ENCODE measurements at places on chromosomes 3 and 15.
A peak's percentile ranks its signal among the peaks of the same experiment; 100 is the strongest.

DNA sequence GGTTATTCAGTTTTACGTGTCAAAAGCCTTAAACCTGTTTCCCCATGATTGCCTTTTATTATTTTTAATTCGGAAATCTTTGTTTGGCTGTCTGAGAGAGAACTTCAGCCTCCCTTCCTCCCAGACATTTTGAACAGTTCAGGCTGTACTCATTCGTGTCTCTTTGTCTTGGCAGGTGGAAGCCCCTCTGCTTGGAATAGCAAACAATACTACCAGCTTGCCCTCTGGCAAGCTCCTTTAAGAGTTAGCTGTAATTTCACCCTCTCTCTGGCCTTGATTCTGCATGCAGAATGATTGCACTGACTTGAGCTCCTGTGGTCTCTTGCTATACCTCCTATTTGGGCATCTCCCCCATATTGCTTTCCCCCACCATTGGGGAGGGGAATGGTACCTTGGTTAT is 11.7 kb downstream of the IGF1R start:
- DNase-seq, result no peak

GRCh38 chr3:127796045-127796830 is 26.1 kb downstream of the MGLL start:
- no peak for DNase-seq

DNA sequence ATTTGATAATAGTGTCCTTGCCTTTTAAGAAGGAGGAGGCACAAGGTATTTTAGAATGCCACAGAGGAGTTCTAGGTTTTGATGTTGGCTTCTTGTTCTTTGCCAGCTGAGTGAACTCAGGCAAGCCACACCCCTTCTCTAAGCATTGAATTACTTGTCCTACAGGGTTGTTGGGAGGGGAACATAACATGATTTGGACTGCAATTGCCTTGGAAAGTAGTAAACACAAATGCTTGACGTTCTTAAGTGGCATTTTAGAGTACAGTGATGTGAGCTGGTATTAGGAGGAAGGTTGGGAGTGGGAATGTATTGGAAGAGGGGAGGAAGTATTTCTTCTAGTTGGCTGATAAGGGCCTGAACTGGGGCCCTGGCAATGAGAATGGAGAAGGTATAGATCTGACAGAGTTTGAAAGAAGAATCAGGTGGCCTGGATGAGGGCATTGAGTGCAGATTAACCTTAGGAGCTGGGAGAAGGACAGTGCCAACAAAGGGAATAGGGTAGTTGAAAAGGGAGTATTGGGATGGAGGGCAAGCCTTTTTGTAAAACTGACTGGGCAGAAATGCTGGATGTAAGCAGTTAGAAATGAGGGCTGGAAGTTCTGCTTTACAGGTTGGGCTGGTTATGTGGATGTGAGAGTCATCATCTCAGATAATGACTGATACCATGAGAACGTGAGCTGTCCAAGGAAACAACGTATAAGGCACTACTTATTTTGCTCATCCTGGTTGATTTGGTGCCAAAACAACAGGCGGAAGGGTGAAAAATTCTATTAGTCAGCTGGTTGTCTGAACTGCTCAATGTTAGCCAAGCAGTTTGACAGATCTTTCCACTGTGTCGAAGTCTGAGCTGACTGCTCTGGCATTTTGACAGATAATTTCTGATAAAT is 16.7 kb downstream of the KAT2B start:
- peak; percentile 15 for DNase-seq

DNA sequence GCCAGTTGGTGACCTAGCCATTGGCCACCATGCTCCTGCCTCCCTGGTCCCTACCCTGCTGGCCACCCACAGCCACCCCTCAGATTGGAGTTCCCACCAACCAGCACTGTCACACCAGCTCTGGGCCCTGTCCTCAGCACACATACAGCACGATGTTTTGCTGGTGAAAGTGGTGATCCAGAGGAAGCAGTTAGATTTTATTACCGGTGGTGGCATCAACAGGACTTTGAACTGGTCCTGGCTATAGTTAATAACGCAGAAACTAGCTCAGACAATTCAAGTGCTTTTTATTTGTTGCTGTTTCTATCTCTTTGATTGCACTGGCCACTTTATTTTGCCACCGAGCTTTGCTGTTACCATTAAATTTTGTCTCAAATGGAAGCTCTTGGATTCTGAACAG is 16.4 kb upstream of the KLHL24 start:
- DNase-seq, result no peak

DNA sequence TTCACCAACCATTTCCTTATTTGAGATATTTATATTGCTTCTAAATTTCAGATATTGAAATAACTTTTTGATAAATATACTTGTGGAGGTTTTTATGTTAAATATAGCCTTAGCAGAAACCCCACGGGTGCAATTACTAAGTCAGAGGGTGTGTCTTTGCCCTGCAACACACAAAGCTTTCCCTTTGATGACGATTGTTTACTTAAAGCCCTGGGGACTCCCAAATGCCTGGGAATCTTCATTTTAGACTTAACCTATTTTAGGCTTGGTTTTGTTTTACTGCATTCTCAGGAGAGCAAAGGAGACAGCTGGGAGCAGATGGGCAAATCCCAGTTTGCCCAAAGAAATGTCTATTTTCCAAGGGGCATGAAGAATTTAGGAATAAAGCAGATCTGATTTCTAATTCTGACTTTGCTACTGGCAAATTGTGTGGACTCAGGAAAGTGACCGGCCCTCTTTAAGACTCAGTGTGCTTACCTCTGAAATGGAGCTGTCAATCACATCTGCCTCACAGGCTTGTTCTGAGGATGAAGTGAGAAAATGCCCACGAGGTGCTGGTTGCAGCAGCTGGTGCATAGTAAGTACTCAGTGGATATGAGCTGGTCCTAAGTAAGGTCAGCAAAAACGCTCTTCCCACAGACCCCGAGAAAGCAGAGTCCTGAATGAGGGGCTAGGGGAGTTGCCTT is 49.3 kb upstream of the CA12 start:
- DNase-seq, result no peak

Data from activated CD4-positive, alpha-beta T cell treated with anti-CD3 and anti-CD28 coated beads, Interleukin-2, amount 50 U/mL, for 48 hours (primary cell).